A673 (cell line): ENCODE measurements at places on chromosomes 7 and 10. TPM values are rescaled to one million over a fixed set of nuclear protein-coding genes. Genes with fewer than 3 reads are reported as not detected.

DNA sequence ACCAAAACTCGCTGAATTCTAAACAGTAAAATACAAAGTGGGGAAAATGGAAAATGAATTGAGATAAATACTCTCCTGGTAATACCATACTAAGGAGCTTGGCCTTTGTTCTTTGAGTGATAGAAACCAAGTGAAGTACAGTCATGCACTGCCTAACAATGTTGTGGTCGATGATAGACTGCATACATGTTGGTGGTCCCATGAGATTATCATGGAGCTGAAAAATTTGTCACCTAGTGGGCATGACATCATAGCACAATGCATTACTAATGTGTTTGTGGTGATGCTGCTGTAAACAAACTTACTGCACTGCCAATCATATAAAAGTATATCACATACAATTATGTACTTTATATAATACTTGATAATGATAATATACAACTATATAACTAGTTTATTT, 419.1 kb downstream of the ARL4A start:
- H3K4me1 ChIP-seq: no peaks in the 10 kb centered on the region
- H3K36me3 ChIP-seq: no peaks in the 10 kb centered on the region
- DNase-seq: no peak
- H3K4me3 ChIP-seq: no peak overlapping the region
- H3K27ac ChIP-seq: no peak overlapping the region

DNA sequence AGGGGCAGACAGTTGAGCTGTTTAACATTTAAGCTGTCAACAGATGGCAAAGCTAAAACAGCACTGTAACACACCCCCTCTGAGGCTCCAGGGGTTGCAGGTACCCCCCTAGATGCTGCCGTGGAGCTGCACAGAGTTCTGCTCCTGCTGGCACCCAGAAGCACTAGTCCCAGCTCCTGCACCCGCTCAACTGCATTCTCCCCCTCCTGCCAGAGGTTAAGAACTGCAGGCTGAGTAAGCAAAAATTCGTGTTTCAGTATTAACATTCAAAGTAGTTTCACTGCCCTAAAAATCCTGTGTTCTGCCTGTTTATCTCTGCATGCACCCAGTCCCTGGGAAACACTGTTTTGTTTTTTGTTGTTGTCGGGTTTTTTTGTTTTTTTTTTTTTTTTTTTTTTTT, 790.8 kb upstream of the KCND2 start:
- H3K4me3 ChIP-seq: no peak overlapping the region
- H3K4me1 ChIP-seq: no peaks in the 10 kb centered on the region
- no peak overlapping the region for H3K27ac ChIP-seq
- H3K27me3 ChIP-seq: no peaks in the 10 kb centered on the region
- H3K36me3 ChIP-seq: no peaks in the 10 kb centered on the region

DNA sequence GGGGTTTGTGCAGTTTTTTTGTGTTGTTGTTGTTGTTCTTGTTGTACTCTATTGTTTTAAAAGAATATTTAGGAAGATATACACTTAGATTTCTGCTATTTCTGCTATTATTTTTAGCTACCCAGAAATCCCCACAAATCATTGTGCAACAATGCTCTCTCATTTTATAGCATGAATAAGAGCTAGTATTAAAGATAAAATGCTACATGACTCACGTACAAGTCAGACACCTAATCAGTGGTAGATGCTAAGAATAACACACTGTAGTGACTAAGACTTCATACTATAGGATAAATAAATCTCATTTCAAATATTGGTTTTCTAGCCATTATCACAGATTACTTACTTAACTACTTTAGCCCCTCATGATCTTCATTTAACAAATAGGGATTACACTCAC, 920.5 kb downstream of the KCNMA1 start:
- DNase-seq: no peak
- no peak overlapping the region for H3K27ac ChIP-seq
- no peaks in the 10 kb centered on the region for H3K4me1 ChIP-seq
- no peaks in the 10 kb centered on the region for H3K36me3 ChIP-seq

GRCh38 chr10:3893901-3894563, 109.0 kb upstream of the KLF6 start:
- H3K27me3 ChIP-seq: no peaks in the 10 kb centered on the region
- no peak for DNase-seq
- no peaks in the 10 kb centered on the region for H3K36me3 ChIP-seq
- H3K27ac ChIP-seq: no peak overlapping the region

GRCh38 chr10:133515471-133515870, 11.7 kb upstream of the CYP2E1 start:
- no peak for DNase-seq
- peaks cover 79% of the 10 kb centered on the region for H3K27me3 ChIP-seq
- H3K4me3 ChIP-seq: no peak overlapping the region
- no peaks in the 10 kb centered on the region for H3K36me3 ChIP-seq
- H3K27ac ChIP-seq: no peak overlapping the region

KCNIP2 gene
- 0.86 and 2.8 TPM in 2 replicates for total RNA-seq

PLXNA4 gene
- total RNA-seq: 0.11 and 0.37 TPM in 2 replicates

CCDC6 gene
- 28.1 and 28.8 TPM in 2 replicates for total RNA-seq

FGL2 gene
- not detected in 2 replicates for total RNA-seq

PIP gene
- not detected in 2 replicates for total RNA-seq
